ENCODE measurements at places on chromosomes 1 and 21.

GRCh38 chr1:163863731-163864130, 542.0 kb downstream of the NUF2 start:
- no peak for DNase-seq

DNA sequence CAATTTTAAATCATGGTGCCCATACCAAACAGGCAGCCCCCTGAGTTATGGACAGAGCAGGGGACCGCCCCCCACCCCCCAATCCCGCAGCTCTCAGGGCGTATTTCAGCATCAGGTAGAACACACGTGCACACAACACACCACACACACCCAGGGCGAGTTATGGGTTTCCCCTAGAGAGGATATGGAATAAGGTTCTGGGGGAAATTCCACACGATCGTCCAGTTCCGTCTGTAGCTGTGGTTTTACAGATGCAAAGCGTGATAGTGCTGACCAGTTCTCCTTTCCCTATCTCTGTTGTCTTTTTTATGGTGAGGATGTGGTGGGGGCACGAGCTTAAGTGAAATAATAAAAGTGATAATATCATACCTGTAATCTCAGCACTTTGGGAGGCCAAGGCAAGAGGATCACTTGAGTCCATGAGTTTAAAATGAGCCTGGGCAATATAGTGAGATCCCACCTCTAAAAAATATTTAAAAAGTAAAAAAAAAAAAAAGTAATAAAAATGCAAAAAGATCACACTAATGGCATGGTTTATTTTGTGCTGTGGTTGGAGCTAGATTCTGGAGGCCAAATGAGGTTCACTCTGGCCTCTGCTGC, 25.1 kb downstream of the C2CD2 start:
- no peak for DNase-seq

DNA sequence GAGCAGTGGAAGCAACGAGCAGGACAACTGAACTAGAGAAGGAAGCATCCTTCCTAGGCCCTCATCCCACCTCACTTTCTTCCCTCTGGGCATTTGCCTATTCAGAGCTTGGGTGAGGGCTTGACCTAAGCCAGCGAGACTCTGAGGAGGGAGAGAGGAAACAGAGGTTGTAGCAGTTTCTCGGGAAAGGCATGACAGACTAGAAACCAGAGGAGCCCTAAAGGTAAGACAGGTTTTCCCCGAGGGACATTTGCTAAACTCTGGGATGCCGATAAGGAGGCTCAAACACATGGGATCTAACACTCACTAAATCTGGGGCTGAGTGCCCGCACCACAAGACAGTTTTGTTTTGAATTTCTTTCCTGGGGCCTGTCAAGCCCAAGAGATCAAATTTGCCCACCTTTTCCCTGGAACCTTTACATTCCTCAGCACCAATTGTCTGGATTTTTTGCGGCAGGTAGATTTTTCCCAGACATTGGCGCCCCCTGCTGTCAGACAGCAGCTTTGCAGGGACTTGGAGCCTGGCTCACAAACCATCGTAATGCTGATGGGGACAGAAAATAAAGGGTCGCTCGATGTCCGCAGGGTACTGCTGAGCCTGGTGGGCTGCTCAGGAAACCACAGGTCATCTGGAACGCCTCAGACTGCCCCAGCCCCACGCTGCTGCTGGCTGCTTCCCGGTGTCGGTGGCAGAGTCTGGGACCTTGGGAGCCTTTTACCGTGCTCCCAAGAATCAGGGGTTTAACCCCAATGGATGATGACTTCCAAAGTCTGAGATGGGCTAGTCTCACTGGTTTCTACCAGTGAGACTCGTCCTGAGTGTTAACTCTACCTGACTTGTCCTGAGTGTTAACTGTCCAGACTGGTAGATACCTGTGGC, 23.4 kb upstream of the TSPAN2 start:
- peak; percentile 8 for DNase-seq

- DNase-seq: no peak
Observed at GRCh38 chr21:31235671-31236450, 108.2 kb downstream of the TIAM1 start.

DNA sequence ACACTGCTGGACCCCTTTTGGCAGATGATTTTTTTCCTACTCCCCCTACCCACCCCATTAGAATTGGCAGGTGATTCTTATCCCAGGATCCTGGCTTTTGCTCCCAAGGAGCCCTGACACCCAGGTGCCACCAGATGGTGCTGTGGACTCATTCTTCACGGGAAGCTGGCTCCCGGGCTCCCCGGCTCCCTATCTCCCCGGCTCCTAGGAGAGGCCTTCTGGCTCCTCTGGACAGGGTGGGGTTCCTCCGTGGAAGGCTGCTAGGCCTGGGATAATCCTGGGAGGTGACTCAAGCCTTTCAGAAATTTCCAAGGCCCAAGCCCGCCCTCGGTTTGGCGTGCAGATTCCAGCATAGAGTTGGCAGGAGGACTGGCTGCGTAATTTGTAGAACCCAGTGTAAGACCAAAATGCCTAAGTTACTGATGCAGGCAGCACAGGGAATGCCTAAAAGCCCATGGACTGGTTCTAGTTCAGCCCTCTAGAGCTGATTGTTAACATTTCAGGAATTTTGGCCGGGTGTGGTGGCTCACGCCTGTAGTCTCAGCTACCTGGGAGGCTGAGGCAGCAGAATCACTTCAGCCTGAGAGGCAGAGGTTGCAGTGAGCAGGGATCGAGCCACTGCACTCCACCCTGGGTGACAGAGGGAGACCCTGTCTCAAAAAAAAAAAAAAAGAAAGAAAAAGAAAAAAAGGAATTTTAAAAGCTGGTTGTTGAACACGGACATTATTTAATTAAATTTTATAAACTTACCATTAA, 6.8 kb upstream of the BSDC1 start:
- peak; percentile 61 for DNase-seq

- peak; percentile 49 for DNase-seq
Observed at GRCh38 chr1:117014209-117014608, 12.6 kb downstream of the CD101 start.

DNA sequence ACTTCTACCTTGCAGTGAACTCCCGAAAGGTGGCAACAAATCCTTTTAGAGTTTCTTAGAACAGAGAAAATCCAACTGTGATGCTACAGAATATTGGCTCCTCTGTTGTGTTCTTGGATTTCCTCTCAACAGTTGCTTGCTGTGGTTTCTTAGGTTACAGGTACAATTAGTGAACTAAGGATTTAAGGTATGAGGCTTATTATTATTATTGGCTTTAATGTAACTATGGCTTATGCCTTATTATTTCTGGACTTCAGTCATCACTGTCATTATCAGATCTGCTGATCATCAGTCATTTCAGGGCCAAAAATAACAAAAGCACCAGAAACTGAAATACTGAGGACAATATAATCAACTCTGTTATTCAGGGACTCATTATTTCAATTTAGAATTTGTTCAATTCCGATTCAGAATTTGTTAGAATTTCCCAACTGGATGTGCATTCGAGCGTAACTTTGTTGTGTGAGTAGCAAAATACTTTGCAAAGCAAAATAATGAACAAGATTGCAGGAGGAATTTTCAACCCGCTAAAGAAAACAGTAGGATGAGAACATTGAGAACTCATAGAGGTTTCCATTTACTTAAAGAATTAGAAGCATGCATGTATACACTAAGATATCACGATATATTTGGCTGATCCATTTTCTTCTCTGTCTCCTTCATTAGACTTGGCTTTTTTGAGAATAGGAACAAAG, 65.5 kb upstream of the AK4 start:
- no peak for DNase-seq

DNA sequence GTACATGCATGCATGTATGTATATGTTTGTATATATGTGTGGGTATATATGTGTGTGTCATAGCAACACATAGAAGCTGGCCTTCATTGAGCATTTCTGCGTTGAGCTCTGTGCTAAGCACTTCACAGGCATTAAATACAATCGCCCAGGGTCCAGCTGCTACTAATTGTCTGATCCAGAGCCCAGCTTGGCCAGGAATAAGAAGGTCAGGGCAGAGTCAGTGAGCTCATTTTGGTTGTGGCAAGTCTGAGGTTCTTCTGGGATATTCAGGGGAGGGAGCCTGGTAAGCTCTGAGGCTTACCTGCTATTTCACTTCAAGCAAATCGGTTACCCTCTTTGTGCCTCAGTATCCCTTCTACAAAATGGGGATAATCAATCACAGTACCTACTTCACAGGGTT, 59.6 kb downstream of the FOXO6 start:
- DNase-seq: no peak

GRCh38 chr1:26582836-26583460, 53.4 kb downstream of the RPS6KA1 start:
- no peak for DNase-seq

DNA sequence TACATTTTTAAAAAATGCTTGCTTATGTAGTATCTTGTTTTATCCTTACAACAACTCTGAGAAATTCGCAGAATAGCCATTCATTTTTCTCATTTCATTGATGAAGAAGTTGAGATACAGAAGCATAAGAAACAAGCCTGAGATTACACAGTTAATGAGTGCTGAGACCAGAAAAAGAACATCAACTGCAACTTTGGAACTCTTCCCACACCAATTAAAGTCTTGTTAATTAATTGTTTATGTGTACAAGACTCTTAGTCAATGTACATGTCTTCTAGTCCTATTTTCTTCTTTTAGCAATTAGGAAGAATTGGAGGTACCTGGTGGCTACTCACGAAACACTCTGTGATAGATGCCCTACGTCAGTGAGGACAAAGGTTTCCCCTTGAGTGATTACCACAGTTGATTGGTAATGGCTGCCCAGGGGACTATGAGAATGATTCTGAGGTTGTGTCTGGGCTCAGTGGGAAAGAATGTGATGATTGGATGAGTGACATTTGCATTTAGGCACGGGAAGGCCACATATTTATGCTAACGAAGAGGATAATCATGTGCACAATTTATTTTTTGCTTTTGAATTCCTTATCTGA, 187.4 kb upstream of the KCNK2 start:
- no peak for DNase-seq

- no peak for DNase-seq
Observed at GRCh38 chr1:27314169-27314568, 7.8 kb upstream of the TMEM222 start.

DNA sequence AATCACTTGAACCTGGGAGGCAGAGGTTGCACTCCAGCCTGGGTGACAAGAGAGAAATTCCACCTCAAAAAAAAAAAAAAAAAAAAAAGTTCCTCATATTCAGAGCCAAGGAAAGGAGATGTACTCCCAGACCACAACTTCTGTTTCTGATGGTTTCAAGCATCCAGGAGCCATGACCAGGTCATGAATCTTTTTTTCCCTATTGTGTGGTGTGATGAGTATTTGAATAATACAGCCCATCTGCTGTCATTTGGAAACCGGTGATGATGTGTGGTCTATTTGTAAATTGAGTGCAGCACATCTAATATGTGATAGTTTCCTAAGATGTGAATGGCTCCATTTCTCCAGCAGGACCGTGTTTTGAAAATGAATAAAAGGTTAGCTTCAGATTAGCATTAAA, 18.6 kb downstream of the PIK3CD start:
- no peak for DNase-seq

GRCh38 chr1:232273011-232273410, 356.9 kb downstream of the SIPA1L2 start:
- no peak for DNase-seq

- DNase-seq: no peak
Observed at GRCh38 chr1:37825506-37825905, 17.5 kb upstream of the YRDC start.

DNA sequence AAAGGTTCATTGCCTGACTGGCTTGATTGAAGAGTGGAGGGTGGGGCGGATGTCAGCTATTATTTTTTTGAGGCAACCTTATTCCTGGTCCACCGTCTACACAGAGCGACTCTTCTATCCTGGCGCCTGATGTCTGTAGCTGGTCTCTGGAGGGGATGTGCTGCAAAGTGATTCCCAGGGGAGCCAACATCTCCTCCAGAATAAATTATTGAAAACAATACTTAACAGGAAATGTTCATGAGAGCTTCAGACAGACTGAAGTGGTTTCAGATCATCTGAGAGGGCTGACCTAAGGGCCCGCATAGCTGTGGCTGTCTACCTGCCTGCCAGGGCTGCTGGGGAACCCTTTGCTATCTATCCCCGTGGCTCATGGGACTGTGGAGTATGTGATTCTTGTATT, 66.7 kb downstream of the TEX35 start:
- no peak for DNase-seq

GRCh38 chr1:61005614-61006580, 76.5 kb upstream of the NFIA start:
- DNase-seq: no peak

GRCh38 chr1:83807231-83807630, 191.7 kb downstream of the TTLL7 start:
- DNase-seq: no peak

DNA sequence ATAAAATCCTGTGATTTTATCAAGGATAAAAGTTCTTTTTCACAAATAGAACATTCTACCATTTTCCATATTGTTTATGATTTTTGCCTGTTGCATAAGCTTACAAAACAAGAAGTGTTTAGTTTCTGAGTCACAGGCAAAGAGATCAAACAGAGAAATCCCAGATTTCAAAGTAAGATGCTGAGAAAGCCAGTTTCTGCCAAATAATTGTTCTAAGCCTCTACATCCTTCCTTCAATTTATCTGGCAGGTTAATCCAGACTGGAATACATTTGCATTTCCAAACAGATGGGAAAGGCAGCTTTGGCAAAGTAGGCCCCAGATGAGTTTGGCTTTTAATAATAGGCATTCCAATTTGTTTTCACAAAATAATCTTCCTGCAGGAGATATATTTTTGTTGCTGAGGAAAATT, 2.5 kb downstream of the SLC1A7 start:
- DNase-seq: no peak

GRCh38 chr1:3126756-3127678, 58.0 kb downstream of the PRDM16 start:
- DNase-seq: no peak

GRCh38 chr1:234989479-234990327, 138.9 kb downstream of the TOMM20 start:
- DNase-seq: no peak

GRCh38 chr1:109096120-109096519, 5.6 kb downstream of the TMEM167B start:
- no peak for DNase-seq

- DNase-seq: no peak
Observed at GRCh38 chr1:21814241-21814918, 2.3 kb downstream of the LDLRAD2 start.

GRCh38 chr1:38858833-38859560, 575 bp downstream of the RRAGC start:
- peak; percentile 61 for DNase-seq

DNA sequence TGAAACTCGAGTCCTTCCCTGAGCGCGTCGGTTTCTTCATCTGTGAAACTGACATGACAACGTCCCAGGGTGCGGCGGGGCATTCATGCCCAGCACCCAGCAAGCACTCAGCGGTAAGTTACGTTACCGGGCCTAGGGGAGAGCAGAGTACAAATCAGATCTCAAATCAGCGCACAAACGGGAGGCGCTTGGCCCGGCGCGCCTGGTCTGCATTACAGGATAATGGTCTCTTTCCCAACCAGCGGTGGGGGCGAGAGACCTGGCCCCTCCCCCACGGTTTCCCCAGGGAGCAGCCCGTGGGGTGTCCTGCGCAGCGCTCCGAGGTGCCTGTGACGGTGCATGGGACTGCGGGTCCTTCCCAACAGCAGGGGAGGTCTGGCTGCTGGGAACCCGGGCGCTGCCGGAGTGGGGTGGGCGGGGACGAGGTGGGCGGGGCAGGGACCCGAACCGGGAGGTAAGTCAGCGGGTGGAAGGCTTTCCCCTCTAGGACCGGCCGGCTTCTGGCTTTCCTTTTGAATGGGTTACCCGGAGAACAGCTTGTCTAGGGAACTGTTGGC, 1.0 kb downstream of the TMEM51 start:
- DNase-seq: no peak
